Activated CD4-positive, alpha-beta T cell treated with anti-CD3 and anti-CD28 coated beads for 36 hours (primary cell): ENCODE measurements at places on chromosomes 4 and X.

DNA sequence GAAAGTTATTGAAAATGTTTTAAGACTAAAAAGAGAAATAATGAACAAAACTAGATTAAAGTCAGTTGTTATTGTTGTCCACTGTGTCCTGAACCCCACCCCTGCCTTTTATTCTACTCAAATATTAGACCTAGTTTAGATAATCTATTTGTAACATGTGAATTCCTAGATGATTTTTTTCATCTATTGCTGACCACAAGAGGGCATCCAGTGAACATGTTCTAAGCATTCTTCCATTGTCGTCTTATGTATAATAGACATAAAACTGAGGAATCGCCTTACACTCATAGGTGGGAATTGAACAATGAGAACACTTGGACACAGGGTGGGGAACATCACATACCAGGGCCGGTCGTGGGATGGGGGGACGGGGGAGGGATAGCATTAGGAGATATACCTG is 36.4 kb upstream of the HPRT1 start:
- DNase-seq: no peak

GRCh38 chr4:141465171-141465570 is 171.2 kb upstream of the IL15 start:
- no peak for DNase-seq

- DNase-seq: peak; percentile 72
Observed at GRCh38 chr4:122710434-122711308, 21.8 kb upstream of the BBS12 start.

- no peak for DNase-seq
Observed at GRCh38 chr4:15982842-15983524, 20.0 kb upstream of the FGFBP2 start.

DNA sequence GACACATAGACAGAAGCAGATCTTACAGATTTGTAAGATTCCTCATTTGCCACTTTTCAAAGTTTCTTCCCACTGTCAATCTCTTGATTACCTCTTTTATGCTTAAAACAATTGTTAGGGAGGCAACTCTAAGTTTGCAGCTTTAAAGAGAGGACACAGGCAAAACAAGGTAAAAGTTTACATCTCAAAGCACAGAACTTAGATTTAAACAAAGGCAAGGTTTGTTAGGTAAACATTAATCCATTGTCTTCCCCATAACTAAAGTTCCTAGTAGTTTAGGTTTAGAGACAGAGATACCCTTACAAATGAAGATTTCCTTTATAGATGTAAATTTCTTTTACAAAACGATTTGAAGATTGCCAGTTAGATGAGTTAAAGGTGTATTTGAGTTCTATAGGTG is 176.9 kb downstream of the AASDH start:
- no peak for DNase-seq

GRCh38 chrX:45322820-45323219 is 122.1 kb upstream of the DIPK2B start:
- DNase-seq: no peak

GRCh38 chrX:46407753-46408130 is 137.5 kb downstream of the ZNF674 start:
- no peak for DNase-seq

DNA sequence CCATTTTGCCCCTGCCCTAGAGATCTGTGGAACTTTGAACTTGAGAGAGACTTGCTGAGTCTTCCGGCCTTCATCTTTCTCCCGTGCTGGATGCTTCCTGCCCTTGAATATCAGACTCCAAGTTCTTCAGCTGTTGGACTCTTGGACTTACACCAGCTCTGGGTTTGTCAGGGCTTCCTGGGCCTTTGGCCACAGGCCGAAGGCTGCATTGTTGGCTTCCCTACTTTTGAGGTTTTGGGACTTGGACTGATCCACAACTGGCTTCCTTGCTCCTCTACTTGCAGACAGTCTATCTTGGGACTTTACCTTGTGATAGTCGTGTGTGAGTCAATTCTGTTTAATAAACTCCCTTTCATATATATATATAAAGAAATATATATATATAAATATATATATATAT is 1071.0 kb downstream of the ADGRL3 start:
- no peak for DNase-seq

DNA sequence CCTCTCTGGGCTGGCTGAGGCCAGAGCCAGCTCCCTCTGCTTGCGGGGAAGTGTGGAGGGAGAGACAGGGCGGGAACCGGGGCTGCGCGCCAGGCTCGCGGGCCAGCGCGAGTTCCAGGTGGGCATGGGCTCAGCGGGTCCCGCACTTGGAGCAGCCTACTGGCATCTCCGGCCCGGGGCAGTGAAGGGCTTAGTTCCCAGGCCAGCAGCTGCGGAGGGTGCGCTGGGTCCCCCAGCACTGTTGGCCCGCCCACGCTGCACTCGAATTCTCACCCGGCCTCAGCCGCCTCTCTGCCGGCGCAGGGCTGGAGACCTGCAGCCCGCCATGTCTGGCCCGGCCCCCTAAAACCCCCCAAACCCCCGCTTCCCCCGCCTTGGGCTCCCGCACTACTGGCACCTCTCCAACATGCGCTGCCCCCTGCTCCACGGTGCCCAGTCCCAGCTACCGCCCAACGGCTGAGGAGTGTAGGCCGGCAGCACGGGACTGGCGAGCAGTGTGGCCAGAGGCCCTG is 33.8 kb upstream of the FAT4 start:
- no peak for DNase-seq

GRCh38 chr4:7808752-7809151 is 130.9 kb downstream of the AFAP1 start:
- no peak for DNase-seq

DNA sequence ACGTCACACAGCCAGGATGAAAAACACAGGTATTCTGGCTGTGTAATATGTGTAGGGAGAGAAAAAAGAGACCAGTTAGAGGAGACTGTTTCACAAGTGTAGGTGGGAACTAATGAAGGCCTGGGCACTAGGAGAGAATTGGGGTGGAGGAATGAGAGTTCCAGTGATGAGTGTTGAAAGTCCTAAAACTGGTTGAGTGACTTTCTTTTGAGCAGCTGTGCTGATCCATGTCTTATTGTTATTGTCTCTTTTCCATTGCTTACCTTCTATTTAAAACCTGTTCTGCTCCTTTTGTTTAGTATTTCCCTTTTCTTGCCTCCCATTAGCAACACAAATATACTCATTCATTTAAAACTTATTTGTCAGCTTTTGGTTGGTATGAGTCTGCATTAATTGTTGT is 88.7 kb downstream of the PDLIM5 start:
- no peak for DNase-seq

DNA sequence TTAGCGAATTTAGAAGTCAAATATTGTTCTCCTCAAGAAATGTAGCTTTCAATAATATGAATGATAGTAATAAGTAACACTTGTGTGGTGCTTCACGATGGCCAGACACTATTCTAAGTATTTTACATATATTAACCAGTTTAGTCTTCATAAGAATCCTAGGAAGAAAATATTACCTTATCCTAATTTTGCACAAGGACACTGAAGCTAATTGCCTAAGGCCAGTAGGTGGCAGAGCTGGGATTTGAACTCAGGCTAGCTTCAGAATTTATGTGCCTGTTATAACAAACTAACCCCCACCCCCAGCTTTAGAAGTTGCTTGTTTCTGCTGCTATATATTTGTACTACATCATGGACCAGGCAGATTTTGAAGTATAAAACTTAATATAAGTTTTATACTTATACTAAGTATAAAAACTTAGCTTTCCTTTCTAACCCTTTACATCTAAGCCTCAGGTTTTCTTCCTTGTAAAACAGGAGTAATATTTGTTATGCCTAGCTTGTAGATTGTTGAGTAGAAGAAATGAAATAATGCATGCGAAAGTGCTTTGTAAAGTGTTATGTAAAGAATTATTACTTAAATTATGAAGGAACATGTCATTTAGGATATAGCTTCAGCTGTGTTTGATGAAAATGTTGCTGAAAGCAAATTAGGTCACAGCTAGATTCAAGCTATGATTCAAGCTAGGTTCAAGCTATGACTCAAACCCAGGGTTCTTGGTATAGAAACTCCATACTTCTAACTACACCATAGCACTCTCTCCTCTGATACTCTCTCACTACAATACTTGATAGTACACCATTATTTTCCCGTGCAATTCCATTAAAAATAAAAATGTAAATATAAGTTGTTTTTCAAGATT is 4.2 kb upstream of the CDS1 start:
- peak; percentile 24 for DNase-seq

- no peak for DNase-seq
Observed at GRCh38 chr4:43071069-43071468, 178.6 kb downstream of the GRXCR1 start.

DNA sequence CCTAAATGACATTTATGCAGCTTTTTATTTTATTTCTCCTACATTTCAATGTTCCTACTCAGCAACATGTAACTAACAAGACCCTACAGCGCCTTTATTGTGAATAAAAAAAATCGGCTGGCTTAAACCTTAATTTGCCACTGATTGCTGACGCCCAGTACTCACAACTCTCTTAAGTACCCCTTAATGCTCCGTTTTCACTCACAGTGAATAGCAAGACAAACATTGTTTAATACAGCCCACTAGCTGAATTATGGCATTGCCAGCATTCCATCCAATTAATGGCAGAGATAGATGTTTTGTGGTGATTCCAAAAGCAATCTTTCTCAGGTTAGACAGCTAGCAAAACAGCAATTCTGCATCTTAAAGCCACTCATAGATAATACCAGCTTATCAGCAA is 61.1 kb downstream of the PPARGC1A start:
- DNase-seq: no peak

DNA sequence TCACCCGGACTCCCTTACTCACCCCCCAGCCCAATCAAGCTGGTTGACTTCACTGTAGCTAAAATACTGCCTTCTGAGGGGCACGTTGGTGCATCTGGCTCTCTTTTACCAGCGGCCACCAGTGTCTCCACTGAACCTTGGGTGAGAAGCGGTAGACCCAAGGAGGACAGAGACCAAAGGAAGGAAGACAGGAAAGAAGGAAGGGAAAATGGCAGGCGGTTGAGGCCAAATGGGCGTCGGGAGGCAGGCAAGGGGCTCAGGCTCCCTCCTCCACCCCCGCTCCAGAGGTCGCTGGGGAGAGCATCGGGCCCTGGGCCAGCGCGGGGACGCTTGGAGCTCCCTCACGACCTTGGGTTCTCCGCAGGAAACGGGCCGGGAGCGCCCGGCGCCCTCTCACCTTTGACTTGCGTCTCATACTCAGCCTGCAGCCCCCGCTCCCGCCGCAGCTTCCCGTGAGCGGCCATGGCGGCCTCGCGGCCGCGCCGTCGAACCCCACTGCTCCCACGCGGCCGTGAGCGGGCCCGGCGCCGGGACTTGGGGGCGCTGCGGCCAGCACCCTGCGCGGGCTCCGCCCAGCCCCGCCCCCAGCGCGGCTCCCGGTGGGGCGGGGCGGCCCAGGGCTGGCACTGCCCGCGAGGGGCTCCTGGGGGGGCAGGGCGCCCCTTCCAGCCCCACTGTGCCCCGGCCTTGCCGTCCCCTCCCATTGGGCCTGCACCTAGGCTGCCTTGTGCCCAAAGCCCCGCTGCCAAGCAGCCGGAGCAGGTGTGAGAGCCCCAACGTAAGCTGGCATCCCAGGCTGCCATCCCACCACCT is at the start of gene ARHGAP4:
Gene ARHGAP4, minus strand, starts transcription at position 526 of the 813 bp plus-strand sequence. Its CDS starts 62 bp downstream, at position 464.
- DNase-seq: peak; percentile 74

DNA sequence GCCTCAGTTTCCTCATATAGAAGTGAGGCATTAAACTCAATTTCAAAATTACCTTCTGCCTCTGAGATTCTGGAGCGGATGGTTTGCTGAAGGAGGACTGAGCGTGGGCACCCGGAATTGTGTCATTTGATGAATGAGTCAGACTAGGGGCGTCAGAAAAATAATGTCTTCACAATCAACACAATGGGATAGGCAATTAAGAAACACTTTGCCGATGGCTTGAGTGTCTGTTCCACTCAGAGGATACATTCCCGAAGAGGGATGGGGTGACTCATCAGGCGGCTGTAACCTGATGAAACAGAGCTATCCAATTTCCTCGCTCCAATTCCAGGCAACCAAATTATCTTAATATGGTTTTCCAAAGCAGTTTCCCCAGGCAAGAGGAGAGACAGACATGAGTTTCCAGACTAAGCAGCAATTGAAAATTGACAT is 1.2 kb upstream of the CHRNA9 start:
- DNase-seq: no peak

DNA sequence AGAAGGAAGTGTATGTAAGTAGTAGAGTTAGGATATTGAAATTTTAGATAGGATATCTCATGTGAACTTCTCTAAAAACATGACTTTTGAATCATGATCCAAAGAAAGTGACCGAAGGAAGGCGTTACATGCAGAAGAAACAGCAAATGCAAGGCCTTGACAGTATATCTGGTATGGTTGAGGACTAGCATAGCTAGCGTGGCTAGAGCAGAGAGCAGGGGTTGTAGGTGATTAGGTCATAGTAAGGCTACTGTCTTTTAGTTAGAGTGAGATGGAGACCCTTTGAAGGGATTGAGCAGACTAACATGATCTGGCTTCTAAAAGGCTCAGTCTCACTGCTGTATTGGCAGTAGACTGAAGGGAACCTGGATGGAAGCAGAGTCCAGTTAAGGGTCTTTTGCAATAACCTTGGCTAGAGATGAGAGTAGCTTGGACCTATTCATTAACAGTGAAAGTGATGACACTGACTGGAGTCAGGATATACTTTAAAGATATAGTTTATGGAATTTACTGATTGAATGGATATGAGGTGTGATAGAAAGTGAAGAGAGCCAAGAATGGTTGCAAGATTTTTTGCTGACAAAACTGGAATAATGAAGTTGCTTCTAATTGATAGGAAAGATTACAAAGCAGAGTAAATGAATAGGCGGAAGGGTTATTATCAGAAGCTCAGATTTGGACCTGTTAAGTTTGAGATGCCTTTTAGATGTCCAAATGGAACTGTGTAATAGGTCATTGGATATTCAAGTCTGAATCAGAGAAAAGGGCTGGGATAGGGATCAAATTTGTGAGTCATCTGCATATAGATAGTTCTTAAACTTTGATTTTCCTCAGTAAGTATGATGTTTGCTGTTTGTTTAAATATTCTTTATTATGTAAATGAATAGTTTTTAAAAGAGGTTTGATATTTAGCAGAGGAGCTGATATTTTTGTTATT is 59.8 kb downstream of the MRPL1 start:
- no peak for DNase-seq

GRCh38 chrX:64427787-64428186 is 32.5 kb upstream of the MTMR8 start:
- DNase-seq: peak; percentile 5

DNA sequence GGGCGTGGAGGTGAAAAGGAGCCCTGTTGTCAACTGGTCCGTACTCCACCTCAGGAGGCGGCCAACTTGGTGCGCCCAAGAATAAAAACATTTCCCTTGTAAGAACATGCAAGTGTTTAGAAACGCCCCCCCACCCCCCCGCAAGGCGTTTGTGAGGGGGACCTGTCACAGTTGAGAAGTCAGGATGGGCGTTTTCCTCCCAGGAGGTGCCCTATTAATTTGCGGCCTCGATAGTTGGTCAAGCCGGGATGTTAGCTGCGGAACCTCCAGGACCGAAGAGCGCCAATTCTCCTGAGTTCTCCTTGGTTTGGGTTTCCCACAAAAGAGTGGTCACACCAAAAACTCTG is 651 bp upstream of the SAP30 start:
- DNase-seq: peak; percentile 77

- DNase-seq: no peak
Observed at GRCh38 chrX:140425712-140426395, 79.0 kb downstream of the SOX3 start.

DNA sequence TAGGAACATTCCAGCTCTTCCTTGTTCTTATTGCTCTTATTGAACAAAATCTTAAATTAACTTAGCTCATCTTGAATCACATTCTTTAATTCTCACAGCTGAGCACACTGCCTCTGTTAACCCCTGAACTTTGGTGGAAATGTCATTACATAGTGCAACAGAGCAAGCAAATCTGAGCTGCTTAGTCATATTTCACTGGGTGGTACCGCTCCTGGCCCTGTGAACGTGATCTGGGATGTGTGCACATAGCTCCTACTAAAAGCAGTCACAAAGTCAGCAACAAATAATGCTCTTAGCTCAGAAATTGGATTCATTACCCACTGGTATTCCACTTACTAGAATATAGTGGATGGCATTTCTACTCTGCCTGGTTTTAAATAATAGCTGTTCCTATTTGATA is 27.9 kb downstream of the ARHGEF6 start:
- no peak for DNase-seq
